ENCODE measurements at places on chromosomes 11 and 22. TPM values are rescaled to one million over a fixed set of nuclear protein-coding genes. Genes with fewer than 3 reads are reported as not detected.

DNA sequence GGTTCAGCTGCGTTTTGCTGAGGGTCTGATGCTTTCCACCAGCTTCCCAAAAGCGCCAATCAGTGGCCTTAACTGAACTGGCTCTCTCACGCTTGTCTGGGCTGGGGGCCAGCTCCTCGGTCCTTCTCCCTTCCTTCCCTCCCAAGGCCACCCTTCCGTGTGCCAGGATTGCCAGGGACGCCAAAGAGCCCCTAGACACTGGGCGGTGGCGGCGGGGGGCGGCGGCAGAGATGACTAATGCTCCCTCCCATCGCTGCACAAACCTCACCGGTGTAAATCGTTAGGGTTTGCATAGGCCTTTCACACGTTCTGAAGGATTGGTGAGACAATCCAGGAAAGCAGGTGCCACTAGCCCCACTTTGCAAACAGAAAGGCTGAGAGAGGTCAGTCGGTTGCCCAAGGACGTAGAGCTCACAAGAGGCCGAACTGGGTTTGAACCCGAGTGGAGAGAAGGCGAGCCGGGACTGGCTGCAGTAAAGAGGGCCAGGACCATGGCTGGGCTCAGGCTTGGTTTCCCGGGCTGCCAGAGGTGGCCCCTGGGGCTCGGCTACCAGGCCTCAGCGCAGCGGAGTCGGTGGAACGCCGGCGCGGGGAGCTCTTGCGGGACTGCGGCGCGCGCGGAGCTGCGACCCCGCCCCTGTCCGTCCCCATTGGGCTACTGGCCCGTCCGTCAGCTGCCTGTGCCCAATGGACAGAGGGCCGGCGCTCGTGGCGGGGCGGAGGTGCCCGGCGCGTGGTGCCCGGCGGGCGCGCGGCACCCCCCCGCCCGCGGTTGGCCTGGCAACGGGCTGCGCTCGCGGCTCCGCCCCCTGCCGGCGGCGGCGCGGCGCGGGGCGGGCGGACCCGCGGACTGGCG, 589 bp upstream of the GNAZ start:
- DNase-seq: peak; percentile 93

- no peak for DNase-seq
Observed at GRCh38 chr22:41028841-41029240, 63.6 kb upstream of the EP300 start.

DNA sequence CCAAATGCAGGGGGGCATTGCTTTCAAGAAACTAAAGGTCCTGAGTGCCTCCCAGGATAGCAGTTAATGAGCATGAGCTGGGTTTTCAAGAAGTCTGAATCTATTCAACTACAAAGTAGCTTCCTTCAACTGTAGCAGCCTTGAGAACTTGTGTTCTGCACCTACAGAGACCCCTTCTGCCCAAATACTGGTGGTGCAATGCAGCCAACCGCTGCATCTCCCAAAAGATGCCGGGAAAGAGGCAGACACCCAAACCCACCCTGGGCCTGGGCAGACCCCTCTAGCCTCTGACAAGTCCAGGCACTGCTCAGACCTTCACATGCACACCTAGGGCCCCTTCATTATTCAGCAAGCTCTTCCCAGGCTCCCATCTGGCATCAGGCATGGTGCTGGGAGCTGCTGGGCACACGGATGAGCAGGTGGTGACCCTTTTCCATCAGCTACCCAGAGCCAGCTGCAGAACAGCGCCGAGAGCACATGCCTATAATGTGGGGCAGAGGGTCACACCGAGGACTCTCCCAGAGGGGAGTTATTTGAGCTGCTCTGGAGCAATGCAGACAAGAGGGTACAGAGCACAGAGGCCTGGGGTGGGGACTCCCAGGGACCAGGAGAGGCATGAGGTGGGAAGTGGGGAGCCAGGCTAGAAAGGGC, 44.9 kb upstream of the ETS1 start:
- no peak for DNase-seq

Gene TNNI2
- not detected for total RNA-seq

- DNase-seq: no peak
Observed at GRCh38 chr11:69079661-69080256, 31.0 kb downstream of the TPCN2 start.

Gene MS4A6A
- 43.1 TPM for total RNA-seq

- DNase-seq: no peak
Observed at GRCh38 chr11:66987924-66988637, 13.0 kb downstream of the C11orf86 start.

GRCh38 chr22:40187389-40187788, 9.7 kb downstream of the TNRC6B start:
- DNase-seq: no peak

GRCh38 chr11:7858006-7858405, 61.3 kb upstream of the OR5P2 start:
- DNase-seq: no peak
